ENCODE measurements at places on chromosomes 16 and 17.
A peak's percentile ranks its signal among the peaks of the same experiment; 100 is the strongest.

DNA sequence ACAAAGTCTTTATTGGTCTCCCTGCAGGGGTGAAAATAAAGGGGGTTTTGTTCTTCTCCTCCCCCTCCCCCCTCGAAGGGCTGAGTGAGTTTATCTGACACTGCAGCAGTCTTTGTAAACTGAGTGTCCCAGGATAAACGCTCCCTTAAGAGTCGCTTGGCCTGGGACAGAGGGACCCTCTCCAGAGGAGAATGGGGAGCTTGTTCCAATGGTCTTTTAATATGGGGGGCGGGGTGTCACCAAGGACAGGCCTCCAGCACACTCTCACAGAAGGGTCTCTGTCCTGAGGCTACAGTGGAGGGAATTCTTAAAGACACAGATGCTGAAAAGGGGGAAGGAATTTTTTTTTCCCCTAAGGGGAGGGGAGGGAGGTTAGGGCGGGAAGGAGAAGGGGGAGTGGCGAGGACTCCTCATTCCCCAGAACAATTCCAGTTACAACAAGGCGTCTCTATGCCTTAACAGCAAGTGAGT lies 455.5 kb downstream of the SOX9 start:
- DNase-seq, result no peak

DNA sequence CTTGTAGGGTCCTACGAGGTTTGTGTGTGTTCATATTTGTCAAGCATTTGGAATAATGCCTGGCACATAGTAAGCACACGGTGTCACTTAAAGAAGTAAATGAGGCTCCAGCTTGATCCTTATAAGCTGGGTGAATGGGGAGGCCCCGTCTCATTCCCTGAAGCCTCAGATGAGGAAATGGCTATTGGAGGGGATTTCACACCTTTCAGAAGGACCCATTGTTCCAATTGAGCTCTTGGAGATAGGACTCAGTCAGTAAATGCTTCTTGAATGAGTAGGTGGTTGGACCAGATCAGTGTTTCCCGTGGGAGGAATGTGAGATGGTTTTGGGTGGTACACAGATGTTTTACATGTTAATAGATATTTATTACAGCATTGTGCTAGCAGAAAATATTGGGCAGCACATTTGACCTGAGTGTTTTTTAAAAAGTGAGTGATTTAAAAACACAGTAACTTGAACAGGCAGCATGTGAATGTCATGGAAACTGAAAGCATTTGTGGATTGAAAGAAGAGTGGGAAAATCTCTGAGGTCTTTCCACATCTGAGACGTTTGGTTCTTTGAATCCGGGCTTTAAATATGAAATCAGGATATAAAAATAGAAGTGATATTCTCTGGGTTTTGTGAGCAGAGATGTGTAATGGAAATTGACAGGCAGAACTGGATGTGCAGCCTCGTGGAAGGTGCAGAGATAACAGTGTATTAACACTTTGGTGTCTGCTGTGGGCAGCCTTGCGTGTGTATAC lies 36.4 kb upstream of the ARHGAP17 start:
- no peak for DNase-seq

DNA sequence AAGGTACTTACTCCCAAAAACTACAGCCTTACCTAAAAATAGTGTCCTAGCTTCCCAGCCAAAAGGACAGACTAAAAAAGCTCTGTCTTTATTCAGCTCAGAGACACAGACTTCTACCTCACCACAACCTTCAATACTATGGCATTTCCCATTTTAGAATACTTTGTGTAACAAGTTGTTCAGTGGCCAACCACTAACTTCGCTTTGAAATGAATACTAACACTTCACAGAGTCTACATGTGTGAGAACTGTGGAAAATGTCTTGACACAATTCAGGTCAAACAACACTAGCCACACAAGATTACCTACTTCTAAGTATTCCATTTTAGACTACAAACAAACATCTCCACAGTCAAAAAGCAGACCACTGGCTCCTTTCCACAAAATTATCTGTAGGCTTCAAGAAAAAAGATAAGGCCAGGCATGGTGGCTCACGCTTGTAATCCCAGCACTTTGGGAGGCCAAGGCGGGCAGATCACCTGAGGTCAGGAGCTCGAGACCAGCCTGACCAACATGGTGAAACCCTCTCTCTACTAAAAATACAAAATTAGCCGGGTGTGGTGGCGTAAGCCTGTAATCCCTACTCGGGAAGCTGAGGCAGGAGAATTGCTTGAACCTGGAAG lies 3.2 kb downstream of the HELZ start:
- no peak for DNase-seq

GRCh38 chr17:50815400-50815799 lies 20.0 kb upstream of the WFIKKN2 start:
- no peak for DNase-seq

DNA sequence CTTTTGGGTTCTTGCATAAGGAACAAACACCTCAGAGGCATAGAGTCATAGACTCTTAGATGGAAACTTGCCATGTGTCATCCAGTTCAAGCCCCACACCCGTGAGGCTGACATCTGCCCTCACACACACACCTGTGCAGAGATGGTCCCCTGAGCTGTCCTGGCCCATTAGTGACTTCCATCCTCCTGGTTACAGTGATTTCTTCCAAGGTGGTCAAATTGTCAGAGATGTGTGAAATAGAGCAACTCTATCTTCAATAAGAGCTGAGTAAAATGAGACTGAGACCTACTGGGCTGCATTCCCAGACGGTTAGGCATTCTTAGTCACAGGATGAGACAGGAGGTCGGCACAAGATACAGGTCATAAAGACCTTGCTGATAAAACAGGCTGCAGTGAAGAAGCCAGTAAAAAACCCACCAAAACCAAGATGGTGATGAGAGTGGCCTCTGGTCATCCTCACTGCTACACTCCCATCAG lies 342.2 kb upstream of the TNRC6C start:
- DNase-seq, result no peak

DNA sequence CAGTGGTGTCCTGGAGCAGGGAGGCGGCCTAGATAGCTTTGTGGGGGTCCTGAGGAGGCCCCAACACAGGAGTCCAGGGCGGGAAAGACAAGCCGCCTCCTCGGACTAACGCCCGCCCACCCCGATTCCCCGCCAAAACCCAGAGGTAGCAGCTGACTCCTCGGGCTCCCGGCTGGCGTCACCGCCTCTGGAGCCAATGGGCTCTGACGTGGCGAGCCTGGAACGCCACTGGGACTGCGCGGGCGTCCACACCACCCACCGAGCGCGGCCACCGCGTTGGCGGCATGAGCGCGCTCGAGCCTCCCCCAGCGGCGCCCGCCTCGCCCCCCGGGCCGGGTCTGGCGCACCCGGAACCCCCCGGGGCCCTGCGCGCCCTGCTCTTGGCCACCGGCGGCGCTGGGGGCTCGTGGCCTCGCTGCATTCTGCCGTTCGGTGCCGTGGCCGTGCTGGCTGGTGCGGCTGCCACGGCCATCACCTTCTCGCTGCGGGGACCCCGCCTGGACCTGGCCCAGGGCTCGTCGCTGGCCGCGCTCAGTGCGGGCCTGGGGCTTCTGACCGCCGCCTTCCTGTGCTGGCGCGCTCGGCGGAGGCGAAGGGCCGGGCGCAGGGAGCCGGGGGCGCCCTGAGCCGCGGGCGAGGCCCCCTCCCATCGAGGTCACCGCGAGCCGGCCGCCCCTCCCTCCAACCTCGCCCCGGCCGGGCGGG lies 3.4 kb upstream of the NTN3 start:
- DNase-seq, result peak; percentile 15

DNA sequence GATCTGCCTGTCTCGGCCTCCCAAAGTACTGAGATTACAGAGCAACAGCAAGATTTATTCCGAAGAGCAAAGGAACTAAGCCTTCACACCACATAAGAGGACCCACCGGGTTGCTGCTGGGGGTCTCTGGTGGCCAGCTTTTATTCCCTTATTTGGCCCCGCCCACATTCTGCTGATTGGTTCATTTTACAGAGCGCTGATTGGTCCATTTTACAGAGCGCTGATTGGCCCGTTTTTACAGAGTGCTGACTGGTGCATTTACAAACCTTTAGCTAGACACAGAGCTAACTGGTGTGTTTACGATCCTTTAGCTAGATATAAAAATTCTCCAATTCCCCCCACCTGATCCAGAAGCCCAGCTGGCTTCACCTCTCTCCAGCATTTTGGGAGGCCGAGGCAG lies 26.3 kb downstream of the COPRS start:
- no peak for DNase-seq

All from NCI-H1417 treated with DMSO at 0.1 percent for 48 hours (cell line).